Fibroblast of skin of left quadriceps (primary cell): ENCODE measurements at places on chromosomes 5 and 9.
A peak's percentile ranks its signal among the peaks of the same experiment; 100 is the strongest.

- DNase-seq = no peak
Observed at GRCh38 chr9:132260846-132261245, 93.9 kb downstream of the SETX start.

DNA sequence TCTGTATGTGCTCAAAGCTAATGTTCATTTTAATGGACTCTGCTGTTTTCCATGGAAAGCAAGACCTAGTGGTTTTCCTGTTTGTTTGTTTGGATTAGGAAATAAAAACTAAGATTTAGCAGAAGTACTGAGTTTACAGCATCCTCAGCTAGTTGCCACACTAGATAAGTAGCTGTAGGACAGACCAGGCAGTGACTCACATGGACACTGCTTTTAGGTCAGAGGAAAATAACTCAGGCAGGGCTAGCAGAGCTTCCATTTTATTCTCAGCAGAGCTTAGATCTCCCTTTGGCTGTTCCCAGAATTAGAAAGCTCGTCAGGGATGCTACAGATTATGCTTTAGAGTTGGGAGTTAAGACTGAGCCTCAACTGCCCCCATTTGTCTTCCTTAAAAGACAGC, 204.4 kb downstream of the SH3GL2 start:
- no peak for DNase-seq

- peak; percentile 38 for DNase-seq
Observed at GRCh38 chr5:169229342-169229892, 71.5 kb downstream of the SLIT3 start.

DNA sequence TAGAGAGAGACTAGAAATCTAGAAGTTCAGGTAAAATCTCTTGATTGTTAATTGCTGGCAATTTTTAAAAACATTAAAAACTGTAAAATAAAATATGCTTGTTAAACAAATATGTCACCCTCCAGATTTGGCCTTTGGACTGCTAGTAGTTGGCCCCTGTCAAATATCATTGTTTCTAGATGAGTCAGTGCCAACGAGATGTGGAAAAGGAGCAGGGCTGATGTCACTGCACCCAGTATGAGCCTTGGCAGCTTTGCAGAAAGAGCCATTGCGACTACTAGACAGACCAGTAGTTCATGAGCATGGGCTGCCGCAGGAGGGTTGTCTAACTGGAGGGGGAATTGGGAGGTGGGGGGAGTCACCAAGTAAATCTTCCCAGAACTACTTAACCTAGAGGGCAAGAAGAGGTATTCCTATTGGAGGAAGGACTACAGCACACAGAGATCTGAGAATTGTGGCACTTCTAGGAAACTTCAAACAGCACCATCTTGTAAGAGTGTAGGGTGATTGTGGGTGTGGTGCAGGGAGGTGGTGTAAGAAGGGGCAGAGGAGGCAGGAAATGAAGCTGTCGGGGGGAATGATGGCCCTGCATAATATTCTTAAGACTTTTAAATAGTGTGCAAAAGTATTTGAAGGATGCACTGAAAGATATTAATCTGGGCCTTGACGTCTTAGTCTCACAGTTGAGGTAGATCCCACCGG, 7.1 kb upstream of the DOCK2 start:
- DNase-seq = peak; percentile 59

GRCh38 chr9:89940625-89941024, 335.8 kb downstream of the GADD45G start:
- DNase-seq = no peak

DNA sequence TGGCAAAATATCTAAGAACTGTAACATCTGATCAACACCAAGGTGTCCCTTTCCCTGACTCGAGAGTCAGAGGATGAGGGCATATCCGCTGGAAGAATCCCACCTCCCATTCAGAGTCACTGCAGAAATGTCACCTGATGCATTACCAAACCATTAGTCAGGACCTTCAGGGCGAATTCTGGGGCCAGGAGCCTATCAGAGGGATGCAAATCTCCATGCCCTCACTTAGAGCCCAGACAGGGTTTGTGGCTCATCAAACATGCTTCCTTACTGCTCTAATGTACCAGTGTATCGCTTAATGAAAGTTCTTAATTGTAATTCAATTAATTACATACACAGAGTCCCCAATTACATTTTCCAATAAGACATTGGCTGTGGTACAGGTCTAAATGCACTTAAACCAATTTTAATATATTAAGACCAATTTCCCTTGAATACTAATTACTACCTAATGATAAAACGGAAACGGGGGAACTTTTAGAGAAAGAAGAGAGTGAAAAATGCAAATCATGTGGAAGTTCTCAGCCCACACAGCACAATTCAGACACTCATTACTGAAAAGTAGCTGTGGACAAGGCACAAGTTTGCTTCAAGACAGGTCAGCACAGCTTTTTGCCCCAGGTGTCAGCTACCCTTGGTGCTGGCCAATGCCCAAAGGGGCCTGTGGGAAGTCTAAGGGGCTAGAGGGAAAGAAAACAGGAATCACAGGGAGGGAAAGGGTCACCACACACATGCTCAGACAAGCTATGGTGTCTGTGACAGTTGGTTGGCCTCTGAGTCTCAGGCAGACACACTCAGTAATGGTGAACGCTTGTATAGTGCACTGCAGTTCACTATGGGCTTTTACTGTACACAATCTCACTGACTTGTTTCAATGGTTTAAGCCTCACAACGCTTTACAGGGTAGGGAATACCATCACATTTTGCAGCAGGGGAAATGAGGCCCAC, 211.6 kb downstream of the MAPKAP1 start:
- no peak for DNase-seq
